Lower leg skin (tissue), 4 donors: ENCODE measurements at places on chromosomes 1 and 21.

- DNase-seq, result no peak
Measured at GRCh38 chr1:30928171-30928570, 19.6 kb upstream of the SDC3 start.

GRCh38 chr1:87045761-87046304, 131.4 kb downstream of the HS2ST1 start:
- DNase-seq, result no peak

GRCh38 chr1:69991644-69992043, 213.7 kb downstream of the LRRC40 start:
- no peak for DNase-seq

GRCh38 chr1:242162140-242162539, 163.2 kb upstream of the MAP1LC3C start:
- no peak for DNase-seq
